Effector CD4-positive, alpha-beta T cell (primary cell): ENCODE measurements at places on chromosomes 16 and 17.

GRCh38 chr16:4208341-4208751, 33.5 kb downstream of the SRL start:
- no peak for DNase-seq

DNA sequence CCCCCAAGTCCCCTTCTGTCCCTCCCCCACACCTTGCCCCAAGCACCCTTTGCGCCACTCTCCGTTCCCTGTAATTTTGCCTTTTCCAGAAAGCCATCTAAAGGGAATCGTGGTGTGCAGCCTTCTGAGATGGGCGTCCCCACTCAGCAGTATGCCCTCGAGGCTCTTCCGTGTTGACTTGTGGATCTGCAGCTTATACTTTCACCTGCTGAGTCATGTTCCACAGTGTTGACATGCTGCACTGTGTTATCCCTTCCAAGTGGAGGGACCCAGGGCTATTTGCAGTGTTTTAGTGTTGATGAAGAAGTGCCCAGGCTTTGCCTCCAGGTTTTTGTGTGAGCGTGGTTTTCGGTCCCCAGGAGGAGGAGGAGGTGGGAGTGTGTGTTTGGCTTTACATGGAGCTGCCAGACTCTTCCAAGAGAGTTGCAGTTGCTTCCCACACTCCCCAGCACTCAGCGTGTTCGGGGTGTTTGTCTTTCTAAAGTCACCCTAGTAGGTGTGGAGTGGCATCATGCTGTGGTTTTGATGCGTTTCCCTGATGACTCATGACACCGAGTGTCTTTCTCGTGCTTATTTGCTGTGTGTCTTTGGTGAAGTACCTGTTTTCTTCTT, 32.1 kb upstream of the JPT2 start:
- DNase-seq, result no peak

DNA sequence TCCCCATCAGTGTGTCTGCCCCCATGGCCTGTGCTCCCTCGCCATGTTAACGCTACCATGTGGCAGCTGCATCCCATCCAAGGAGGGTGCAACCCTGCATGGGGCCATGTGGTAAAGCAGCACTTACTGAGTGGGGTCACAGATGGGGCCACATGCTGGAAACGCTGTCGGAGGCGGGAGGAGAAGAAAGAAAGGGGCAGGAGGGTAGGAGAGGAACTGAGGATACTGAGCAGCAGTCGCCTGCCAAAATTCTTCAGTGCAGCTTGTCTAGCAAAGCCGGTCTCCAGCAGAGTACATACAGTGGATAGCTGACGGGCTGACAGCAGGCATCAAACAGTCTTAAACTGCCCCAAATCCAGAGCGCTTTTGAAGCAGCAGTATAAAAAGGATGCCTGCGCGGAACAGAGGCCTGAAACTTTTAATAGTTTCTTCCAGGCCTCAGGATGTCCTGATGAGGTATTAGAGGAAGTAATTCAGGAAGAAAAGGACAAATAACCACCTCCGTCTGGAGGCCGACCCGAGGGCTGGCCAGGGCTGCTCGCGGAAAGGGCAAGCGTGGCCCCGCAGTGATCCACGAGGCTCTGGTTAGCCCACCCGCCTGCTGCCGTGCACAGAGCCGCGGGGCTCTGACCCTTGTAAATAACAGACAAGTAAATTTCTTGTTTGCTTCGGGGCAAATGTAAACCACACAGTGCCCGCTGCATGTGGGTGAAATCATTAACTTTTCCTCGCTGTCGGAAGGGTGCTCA, 149.0 kb downstream of the CCDC182 start:
- no peak for DNase-seq

- DNase-seq, result no peak
These were observed 134.8 kb upstream of the IRX6 start for GRCh38 chr16:55189224-55189623.

GRCh38 chr16:84324434-84325262, 30.0 kb downstream of the WFDC1 start:
- DNase-seq, result no peak

GRCh38 chr16:78004517-78004916, 17.8 kb upstream of the CLEC3A start:
- no peak for DNase-seq

DNA sequence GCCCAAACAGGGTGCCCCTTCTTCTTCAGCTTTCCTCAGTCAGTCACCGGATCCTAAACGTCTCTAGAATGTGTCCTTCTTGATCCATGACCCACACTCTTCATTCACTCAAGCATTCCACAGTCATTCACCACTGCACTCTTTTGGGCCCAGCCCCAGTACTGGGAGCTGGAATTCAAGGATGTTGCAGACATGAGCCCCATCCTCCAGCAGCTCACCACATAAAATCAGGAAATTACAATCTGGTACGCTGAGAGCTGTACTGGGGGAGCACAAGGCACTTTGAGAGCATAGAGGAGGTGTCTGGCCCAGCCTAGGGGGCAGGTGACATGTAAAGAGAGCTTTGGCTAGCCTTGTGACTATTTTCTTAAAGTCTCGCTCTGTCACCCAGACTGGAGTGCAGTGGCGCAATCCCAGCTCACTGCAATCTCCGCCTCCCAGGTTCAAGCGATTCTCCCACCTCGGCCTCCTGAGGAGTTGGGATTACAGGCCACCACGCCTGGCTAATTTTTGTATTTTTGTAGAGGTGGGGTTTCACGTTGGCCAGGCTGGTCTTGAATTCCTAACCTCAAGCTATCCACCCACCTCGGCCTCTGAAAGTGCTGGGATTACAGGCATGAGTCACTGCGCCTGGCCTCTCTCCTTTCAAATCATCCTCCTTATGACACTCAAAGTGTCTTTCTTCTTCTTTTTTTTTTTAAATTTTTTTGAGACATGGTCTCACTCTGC, 18.7 kb downstream of the CES4A start:
- DNase-seq, result no peak

DNA sequence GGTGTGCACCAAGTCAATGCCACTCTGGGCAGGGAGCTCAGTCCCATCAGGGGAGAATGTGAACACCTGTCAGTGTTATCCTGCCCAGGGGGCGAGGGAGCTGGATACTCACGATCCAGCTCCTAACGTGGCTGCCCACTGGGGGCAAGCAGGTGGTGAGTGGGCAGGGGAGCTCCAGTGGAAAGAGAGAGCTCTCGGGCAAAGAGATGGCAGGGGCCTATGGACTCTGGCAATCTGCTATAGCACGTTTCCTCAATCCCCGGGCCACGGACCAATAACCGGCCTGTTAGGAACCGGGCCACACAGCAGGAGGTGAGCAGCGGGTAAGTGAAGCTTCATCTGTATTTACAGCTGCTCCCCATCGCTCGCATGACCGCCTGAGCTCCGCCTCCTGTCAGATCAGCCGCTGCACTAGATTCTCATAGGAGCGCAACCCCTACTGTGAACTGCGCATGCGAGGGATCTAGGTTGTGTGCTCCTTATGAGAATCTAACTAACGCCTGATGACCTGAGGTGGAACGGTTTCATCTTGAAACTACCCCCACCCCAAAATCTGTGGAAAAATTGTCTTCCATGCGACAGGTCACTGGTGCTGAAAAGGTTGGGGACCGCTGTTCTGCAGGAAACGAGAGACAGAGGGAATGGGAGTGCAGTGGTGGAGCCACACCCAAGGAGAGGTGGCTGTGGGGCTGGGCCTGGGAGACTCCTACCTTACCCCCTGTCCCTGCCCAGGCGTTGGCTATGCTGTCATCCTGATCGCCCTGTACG, 15.6 kb downstream of the SLC6A2 start:
- DNase-seq, result no peak
